ENCODE measurements at places on chromosomes 12 and 14.

GRCh38 chr12:130526813-130527212 is 189.1 kb downstream of the PIWIL1 start:
- DNase-seq, result no peak

DNA sequence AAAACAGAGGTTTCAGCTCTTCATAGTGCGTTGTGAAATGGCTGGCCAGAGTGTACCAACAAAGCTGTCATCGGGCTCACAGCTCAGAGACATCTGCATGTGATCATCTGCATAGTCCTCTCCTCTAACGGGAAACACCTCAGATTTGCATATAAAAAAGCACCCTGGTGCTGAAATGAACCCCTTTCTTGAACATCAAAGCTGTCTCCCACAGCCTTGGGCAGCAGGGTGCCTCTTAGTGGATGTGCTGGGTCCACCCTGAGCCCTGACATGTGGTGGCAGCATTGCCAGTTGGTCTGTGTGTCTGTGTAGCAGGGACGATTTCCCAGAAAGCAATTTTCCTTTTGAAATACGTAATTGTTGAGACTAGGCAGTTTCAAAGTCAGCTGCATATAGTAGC is 14.3 kb upstream of the PAPLN start:
- no peak for DNase-seq

DNA sequence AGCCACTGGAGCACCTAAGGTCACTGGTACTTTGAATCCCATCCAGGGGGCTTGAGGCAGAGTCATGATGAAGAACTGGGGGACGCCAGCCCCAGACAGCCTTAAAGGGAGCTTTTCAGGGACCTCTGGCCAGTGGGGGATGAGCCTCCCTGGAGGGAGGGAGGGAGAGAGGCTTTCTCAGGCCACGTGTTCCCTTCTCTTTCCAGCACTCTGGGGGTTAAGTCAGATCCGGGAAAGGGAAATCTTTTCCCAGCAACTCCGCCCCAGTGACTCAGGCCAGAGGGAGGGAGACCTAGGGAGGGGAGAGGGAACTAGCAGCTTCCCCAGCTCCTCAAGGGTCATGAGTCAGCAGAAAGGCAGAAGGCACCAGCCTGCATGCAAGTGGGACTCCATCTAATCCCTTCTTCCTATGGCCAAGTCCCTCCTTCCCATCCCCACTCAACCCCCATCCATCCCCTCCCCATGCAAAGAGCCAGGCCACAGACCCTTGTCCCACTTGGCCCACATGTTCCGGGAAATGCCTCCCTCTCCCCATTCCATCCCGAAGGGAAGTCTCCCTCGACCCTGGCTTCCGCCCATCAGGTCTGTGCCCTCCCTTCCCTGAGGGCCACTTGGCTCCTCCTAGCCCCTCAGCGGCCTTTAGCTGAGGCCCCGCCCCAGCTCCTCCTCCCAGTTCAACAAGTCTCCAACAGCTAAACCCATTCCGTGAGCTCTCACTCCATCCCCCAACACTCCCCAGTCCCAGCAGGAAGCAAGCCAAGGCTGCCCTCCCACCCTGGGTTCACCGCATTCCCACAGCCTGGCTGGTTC is 5.6 kb downstream of the TNFRSF1A start:
- DNase-seq, result peak; percentile 72

DNA sequence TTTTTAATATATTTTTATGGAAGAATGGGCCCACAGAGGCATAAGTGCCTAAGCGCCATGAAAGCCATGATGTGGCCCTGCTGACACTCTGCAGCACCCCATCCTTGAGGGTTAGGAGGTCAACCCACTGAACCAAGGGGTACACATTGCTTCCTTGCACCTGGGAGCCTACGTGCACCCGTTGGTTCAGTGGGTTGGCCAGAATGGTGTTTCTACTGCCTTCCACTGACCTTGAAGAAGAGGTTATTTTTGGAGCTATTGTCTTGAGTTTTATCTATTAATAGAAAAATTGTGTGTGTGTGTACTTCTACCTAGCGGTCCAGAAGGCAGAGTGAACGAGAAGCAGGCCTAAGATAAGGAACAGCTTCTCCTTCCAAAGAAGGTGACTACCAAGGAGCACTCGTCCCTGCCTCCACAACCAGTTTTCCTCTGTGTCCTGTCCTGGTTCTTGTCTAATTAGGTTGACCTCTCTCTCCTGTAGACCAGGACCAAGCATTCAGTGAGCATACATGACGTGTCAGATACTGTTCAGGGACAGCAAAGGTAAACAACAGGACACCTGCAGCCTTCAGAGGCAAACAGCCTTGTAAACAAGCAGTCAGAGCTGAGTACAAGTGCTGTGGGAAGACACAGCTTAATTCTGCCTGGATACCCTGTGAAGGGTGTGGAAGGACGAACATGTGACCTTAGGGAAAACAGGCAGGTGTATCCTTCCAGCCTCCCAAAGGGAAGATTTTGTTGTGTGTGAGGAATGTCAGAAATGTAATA is 30.4 kb upstream of the PLEK2 start:
- no peak for DNase-seq

- DNase-seq, result peak; percentile 92
Observed at GRCh38 chr12:4604684-4605193, 42.7 kb downstream of the DYRK4 start.

DNA sequence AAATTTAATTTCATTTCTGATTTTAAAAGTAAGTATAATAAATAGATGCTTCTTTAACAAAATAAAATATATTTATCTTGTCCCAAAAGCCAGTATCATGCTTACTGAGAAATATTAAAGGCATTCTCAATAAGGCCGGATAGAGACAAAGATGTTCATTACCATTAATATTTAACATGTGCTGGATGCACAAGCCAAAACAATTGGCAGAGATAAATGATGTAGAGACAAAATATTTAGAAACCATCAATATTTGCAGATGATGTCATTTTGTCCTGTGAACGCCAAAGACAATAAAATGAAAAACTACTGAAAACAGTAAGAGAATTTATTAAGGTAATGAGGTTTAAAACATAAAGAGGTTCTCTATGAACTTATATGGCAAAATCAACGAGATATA is 313.5 kb downstream of the ITPR2 start:
- DNase-seq, result no peak

DNA sequence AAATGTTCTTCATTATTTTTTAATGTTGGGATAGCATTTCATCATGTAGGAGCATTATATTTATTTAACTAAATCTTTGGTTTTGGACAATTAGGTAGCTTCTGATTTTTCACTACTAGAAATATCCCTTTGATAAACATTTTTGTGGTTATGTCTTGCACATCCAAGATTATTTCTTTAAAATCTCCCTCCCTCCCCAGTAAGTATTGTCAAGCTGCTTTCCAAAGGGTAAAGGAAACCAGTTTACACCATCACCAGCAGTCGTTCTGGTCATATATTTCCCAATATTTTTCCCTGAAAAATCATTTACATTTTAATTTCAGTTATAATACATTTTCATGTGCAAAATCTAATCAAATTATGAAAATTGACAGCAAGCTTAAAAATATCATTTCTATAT is 11.1 kb downstream of the CD69 start:
- DNase-seq, result no peak

GRCh38 chr12:106245767-106246166 is 2.1 kb downstream of the CKAP4 start:
- DNase-seq, result no peak

- no peak for DNase-seq
Observed at GRCh38 chr14:92448786-92449185, 64.8 kb upstream of the RIN3 start.

DNA sequence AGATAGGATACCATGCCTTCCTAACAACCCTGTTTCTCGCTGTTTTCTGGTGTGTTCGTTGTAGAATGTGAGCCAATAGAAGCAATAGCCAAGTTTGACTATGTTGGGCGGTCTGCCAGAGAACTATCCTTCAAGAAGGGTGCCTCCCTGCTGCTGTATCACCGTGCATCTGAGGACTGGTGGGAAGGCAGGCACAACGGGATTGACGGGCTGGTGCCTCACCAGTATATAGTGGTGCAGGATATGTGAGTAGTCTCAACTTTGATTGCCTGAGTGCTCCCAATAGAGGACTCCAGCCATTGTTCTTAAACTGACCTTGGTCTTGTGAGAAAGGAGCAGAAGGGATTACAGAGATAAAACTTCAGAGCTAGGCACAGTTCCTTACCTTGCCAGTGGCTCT is 96.2 kb downstream of the KICS2 start:
- DNase-seq, result no peak

- no peak for DNase-seq
Observed at GRCh38 chr12:130976171-130976720, 22.5 kb downstream of the ADGRD1 start.

- DNase-seq, result no peak
Observed at GRCh38 chr12:77493302-77494168, 337.2 kb upstream of the NAV3 start.

DNA sequence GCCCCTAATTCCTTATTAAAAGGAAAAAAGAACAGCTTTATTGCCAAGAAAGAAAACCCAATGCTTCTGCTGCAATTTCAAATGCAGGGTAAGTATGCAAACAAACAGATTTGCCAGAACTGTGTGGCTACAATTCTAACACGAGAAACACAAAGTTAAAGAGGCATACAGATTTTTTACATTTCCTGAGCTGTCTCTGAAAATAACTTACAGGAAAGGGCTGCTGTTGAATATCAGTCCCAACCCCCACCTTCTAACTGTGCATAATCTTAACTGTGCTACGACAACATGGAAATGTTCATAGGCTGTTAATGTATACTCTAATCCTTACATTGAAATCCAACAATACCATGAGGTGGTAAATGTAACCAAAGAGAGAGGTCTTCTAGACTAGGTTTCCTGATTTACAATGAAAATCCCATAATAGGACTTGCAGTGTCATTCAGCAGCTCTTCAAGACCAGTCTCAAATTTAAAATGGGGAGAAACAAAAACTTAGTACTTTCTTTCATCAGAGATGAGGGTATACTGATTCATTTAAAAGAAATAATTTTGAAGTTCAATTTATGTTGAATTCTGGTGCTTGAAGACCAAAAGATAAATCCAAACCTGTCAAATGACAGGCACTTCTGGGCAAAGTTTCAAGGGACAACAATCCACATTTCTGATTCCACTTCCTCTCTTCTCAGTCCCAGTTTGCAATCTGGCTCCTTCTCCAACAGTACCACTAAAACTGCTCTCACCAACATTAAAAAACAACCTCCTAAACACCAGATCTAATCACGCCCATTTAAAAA is 14.4 kb downstream of the FGD6 start:
- no peak for DNase-seq

DNA sequence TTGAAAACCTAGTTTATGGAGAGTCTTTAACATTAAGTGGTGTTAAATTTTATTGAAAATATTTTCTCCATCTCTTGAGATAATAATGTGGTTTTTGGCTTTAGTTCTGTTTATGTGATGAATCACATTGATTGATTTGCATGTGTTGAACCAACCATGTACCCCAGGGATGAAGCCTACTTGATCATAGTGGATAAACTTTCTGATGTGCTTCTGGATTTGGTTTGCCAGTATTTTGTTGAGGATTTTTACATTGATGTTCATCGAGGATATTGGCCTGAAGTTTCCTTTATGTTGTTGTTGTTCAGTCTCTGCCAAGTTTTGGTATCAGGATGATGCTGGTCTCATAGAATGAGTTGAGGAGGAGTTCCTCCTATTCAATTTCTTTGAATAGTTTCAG is 222.6 kb downstream of the ADAMTS20 start:
- no peak for DNase-seq

DNA sequence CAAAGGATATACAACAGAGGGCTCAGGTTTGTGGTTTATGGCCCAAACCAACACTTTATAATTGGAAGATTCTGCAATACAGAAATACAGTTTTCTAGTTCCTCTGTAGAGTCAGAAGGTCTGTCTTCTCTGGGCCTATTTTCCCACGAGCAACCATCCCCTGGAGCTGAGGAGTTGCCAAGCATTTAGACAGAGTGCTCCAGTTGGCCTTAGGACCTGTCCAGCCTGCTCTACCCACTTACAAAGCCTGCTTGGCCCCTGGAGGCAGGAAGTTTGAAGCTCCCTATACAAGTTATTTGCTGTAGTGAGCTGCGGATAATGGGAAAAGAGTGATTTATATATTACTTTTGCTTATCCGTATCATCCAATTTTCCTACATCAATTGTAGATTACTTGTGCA is 60.8 kb upstream of the HSPB8 start:
- no peak for DNase-seq

- no peak for DNase-seq
Observed at GRCh38 chr14:39266525-39266870, 32.8 kb downstream of the MIA2 start.

DNA sequence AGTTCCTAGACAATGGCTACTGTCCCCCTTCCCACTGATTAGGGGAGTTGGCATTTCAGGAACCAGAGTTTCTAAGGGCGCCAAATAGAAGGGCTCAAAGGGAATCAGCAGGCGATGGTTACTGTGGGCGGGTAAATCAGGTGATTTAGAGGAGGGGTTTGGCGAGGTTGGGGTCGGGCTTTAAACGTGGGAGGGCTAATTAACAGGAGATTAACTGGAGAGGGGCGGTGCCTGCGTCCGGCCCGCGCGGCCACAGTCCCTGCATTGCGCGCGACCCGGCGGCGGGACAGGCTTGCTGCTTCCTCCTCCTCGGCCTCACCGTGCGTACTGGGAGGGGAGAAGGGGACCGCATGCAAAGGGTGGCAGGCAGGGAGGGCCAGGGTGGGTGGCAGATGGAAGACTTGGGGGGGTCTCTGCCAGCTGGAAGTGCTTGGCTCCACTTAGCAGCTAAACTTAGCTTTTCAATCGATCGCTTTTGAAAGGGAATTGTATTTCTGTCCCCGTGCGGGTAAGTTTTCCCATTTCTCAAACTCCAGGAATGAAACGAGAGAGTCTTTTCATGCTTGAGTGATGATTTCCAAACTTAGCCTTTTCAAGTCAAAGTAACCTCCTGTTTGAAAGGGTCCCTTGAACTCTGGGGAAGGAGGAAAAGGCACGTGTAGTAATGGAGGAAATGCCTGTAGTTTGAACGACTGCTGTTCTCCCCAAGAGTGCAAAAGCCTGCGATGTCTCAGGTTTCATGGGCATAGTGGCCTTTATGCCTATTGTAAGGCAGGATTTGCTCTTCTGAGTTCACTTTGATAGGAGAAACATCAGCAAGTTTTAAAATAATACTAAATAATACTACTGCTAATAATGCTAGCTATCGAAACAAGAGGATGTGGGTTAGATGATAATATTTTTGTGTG is at the start of gene MGST1:
MGST1 (plus strand) TSS at position 255 of the 908 bp plus-strand sequence. CDS start 6,608 bp downstream, outside the sequence.
- peak; percentile 3 for DNase-seq

DNA sequence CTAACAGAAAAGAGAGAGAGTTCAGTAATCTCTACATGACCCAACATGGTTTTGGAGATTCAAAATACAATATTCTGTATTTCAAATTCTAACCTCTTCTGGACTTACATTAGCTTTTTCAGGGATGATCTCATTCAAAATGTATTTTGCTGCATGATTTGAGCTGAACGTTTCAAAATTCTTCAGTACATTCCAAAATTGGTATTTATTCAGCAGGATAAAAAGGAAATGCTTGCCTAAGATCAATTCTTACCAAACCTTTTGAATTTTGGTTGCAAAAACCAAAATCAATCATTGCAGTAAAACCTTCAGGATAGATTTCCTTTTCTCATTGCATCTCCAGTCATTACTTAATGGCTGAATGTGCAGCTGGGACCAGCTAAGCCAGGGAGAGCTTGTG is 1761.3 kb upstream of the SEL1L start:
- no peak for DNase-seq

GRCh38 chr12:85130646-85131045 is 94.5 kb downstream of the LRRIQ1 start:
- DNase-seq, result no peak

- no peak for DNase-seq
Observed at GRCh38 chr12:117774941-117775775, 193.6 kb downstream of the KSR2 start.
